ENCODE measurements at places on chromosomes 6 and 20.

GRCh38 chr6:21935561-21936028 is 342.0 kb downstream of the SOX4 start:
- DNase-seq, result peak; percentile 65

DNA sequence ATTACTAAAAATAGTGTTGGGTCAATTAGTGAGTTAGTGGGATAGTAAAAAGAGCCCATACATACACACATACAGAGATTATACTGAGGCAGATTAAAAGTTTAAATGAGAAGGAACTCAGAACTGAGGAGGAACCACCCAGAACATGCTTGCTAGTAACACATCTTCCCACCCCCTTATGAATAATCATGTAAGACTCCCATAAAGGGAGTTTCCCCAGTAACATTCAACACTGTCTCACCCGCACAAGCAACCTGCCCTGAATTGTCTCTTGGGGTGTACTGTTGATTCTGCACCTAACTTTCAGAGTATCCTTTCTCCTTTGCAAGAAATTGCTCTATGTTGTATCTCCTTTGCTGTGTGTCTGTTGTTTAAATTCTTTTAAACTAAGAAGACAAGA is 11.1 kb upstream of the HLA-DQB2 start:
- DNase-seq, result no peak

- no peak for DNase-seq
Observed at GRCh38 chr20:63042448-63043071, 35.8 kb upstream of the BHLHE23 start.

DNA sequence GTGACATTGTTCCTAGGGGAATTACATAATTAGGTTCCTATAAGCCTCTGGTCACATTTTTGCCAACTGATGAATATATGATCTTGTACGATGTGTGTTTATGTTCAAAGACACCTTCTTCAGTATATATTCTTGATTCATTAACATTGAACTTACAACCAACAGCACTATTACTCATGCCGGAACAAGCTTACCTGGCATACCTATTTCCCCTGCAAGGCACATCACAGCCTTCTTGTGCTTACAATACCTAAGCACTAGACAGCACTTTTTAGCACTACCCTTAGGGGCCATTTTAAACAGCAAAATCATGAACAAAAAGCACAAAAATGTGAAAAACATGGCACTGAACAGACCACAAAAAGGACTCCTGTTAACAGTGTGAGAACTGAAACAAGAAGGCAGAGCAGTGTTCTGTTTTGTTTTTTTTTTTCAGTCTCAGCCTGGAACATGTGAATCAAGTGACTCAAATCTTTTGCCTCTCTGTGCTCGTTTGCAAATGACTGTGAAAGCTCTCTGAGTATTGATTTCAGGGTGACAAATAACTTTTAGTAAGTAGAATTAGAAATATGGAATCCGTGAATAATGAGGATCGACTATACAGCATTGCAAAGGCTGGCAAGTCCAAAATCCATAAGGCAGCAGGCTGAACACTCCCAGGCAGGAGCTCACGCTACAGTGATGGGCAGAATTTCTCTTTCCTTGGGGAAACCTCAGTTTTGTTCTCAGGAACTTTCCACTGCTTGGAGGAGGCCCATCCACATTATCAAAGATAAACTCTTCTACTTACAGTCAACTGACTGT is 102.3 kb upstream of the TSHZ2 start:
- no peak for DNase-seq

DNA sequence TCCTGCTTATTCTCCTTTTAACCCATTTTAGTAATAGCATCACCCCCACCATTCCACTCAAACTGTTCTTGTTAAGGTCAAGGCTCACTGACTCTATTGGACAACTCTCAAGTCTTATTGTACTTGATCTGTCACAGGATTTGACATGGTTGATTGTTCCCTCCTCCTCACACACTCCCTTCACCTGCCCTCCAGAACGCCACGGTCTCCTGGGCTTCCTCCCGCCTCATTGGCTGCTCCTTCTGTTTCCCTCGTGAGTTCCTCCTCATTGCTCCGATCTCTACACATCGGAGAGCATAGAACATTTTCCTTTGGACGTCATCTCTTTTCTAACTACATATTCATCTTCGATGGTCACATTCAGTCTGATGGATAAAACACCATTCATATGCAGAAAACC is 55.1 kb downstream of the STMND1 start:
- no peak for DNase-seq

DNA sequence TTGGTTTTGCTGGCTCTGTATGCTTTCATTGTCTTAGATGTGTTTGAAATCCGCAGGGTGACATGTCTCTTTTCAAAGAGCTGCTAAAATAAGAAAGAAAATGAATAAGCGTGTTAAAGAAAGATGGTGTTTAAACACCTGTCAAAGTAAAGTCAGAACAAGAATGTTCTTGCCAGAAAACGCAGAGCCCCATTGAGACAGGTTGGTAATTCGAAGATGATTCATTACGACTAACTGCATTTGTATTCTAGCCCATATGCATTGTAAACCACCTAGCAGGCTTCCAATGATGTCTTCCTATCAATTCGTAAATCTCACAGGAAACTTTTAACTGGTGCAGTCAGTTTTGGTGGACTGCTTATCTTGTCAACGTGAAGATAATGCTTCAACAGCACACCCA is 16.8 kb downstream of the PHACTR2 start:
- no peak for DNase-seq

DNA sequence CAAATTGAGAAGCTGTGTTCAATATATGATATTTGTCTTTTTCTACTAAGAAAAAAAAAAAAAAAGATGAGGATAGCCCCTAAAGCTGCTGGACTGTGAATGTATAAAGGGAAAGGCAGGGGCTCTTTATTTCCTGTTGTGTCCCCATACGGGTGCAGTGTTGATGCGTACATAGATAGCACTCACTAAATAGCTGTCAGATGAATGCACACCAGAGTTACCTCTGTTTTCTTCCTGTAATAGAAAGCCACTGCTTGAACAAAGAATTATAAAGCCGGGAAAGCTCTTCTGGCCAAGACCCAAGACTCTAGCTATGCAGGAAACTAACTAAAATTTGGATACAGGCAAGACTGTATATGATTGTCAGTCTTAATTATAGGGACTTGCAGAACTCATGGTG is 260.0 kb downstream of the FARS2 start:
- no peak for DNase-seq

DNA sequence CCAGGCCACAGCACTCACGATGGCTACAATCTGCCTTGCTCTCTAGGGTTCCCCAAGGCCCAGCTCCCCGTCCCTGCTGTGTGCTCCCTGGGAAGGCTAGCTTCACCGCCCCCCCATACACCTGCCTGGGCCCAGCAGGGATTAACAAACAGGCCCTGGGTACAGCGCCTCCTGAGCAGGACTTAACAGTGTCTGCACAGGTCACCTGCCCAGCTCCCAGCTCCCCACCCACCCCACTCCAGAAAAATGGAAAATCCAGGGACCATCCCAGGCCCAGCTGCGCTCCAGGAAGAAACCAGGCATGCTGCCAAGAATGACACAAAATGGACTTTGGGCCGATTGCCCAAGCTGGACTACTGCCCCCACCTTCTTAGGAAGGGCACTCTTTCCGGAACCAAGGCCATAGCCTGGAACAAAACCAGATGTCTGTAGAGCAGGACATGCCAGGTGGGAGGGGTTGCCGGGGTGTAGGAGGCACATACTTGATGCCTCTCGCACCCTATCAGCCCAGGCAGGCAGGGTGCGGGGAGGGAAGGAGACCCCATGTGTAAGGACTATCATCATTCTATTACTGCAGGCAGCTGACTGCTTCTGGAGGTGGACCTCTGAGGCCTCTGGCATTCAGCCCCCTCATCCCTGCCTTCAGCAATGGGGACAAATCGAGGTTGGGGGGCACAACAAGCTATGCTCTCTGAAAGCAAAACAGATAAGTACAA is 104.9 kb downstream of the SNX5 start:
- no peak for DNase-seq

- no peak for DNase-seq
Observed at GRCh38 chr6:5138995-5139827, 54.1 kb downstream of the PPP1R3G start.

- DNase-seq, result no peak
Observed at GRCh38 chr6:164075981-164076615, 661.6 kb downstream of the QKI start.

GRCh38 chr6:164741938-164742451 is 567.4 kb downstream of the C6orf118 start:
- DNase-seq, result no peak

DNA sequence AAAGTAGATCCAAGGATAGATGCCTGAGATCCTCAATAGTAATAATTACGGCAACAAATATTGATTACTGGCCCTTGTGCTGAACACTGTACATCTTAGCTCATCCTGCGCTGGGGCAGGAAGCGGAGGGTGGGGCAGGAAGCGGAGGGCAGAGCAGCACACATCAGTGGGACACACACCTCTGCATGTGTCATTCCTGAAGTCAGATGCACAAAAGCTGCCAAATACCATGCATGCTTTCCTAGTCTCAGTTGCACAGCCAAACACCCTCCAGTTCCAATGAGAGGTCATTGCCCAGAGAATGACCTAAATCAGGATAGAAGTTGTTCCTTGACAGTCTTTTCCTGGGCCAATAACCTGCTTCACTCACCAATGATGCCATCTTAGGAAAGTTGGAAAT is 74.4 kb upstream of the FOXC1 start:
- DNase-seq, result peak; percentile 35

- peak; percentile 50 for DNase-seq
Observed at GRCh38 chr6:26197933-26198721, 110.9 kb downstream of the HFE start.

DNA sequence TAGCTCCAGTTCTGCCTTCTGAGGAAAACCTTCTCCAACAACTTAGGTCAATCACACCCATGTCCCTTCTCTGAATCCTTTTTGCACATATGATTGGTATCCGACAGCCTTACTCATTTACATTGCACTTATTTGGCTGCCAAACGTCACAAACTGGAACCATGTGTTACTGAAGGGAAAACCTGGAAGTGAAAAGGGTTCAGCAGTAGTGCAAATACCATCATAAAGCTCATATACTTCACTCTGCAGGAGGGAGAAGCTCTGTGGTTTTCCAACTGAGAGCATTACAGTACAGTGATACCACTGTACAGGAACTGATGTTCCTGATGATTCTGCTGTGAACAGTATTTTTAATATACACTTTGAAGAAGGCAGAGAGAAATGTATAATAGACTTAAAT is 87.8 kb downstream of the SLC16A10 start:
- peak; percentile 36 for DNase-seq

DNA sequence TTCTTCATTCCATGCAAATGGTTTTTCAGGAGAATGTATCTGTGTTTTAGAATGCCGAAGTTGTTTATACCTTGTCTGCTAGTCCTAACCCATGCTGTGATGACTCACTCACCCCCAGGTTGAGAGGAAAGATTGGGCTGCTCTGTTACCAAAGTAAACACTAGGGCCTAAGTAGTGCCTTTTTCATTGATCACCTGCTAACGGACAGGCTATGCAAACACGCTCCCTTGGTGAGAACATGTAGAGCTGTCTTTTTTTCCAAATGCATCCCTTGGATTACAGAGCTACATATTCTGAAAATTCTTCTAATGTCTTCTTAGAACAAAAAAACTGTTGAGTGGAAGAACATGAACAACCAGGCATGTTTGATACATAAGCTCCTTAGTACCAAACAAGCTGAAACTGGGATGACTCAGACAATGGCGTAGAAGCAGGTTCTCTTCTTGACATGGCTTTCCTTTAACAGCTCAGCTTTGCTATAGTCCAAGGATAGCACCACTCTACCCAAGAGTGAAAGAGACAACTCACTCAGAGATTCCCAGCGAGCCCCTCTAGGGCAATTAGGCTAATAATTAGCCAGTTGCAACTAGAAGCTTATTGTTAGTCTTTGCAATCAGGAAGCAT is 20.5 kb downstream of the PERP start:
- DNase-seq, result no peak

DNA sequence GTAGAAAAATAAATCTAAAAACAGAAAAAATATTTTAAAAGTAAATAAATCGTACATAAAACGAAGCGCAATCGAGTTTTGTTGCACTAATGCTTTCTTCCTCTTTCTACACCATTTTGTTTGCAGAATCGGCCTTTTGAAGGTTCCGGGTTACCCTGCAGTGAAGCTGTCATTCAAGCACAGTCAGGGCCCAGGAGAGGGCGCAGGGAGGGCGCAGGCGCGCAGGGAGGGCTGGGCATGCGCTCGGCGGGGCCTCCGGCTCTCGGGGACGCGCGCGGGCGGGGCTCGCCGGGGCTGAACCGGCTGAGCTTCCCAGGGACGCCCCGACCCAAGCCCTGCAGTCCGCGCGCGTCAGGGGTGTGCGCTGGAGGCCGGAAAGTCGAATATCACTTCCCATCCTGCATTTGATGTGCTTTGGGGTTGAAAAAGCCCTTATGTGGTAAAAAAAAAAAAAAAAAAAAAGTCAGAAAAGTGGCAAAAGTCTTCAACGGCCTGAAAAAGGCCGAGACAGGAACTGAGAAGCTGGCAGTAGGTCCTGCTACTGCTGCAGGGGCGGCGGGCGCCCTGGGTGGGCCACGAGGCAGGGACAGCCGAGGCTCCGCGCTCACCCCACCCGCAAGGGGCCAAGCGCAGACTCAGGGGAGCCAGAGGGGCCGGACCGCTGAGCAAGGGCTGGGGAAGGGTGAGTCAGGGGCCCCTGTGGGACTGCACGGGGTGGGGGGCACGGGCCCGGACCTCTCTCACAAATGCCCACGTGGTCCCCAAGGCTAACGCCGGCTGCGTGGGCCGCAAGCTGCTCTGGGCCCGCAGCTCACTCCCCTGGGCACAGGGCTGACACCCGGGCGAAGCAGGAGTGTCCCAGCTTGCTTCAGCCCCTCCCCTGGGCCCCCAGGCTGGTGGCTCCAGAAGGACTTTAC is 40.5 kb downstream of the THBS2 start:
- peak; percentile 89 for DNase-seq

DNA sequence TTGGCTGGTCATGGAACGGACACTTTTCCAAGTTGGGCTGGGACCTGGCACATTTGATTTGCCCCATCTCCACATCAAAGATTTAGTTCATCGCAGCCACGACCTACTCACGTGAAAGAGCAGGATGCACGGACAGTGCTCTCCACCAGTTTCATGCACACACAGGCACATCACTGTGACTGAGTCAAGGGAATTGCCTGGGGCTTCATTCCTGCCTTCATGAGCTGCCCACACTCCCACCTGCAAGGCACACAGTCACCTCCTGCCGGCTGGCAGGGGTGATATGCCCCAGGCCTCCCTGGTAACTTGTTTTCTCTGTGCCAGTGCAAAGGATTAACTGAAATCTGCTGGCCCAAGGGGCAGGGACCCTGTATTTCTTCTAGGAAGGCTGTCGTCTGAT is 23.3 kb upstream of the CST1 start:
- no peak for DNase-seq

DNA sequence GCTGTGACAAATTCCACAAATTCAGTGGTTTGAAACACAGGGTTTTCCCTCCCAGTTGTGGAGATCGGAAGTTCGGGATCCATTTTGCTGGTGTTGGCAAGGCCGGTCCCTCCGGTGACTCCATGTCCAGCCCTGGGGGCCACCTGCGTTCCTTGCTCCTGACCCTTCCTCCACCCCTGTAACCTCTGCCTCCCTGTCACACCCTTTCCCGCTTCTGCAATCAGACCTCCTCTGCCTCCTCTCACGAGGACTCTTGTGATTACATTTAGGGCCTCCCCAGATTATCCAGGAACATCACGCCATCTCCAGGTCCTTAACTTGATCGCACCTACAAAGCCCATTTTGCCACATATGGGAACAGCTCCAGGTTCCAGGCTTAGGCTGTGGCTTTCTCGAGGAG is 12.5 kb downstream of the RPS6KA2 start:
- DNase-seq, result no peak

All from fibroblast of skin of back (primary cell).